ENCODE measurements at places on chromosomes 12 and 14.

DNA sequence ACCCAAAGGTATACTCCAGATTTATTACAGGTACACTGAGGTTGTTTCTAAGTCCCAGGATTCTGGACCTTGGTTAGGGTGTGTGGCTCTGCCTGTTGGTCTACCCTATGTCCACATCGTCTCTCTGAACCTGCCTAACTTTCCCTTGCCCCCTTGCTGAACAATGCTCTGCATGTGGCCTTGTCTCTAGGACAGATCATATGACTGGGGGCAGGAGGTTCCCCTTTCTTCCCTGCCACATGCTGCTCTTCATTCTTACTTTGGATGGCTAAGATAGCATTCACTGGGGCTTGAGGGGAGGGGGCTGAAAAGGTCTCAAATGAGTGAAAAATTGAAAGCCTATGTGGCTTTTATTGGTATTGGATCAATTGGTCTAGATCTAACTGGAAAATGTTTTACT lies 49.2 kb downstream of the MBIP start:
- no peak for DNase-seq

- DNase-seq, result no peak
Measured at GRCh38 chr14:104268295-104268694, 129.9 kb downstream of the KIF26A start.

GRCh38 chr12:50934371-50934851 lies 17.9 kb upstream of the HIGD1C start:
- DNase-seq, result no peak

GRCh38 chr12:34163443-34163842 lies 141.1 kb downstream of the ALG10 start:
- DNase-seq, result no peak

DNA sequence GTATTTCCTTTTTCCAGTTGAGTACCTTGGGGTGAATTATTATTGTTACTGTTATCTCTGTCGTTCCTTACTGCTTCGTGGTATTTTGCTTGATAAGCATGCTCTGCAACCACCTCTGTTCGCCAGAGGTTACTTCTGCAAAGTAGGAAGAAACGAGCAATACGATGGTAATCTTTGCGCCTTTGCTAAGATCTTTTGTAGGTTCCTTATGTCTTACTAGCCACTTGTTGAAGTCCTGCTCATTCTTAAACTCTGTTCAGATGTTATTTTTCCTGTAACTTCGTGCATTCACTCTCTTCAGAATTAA lies 729 bp upstream of the M6PR start:
- DNase-seq, result no peak

DNA sequence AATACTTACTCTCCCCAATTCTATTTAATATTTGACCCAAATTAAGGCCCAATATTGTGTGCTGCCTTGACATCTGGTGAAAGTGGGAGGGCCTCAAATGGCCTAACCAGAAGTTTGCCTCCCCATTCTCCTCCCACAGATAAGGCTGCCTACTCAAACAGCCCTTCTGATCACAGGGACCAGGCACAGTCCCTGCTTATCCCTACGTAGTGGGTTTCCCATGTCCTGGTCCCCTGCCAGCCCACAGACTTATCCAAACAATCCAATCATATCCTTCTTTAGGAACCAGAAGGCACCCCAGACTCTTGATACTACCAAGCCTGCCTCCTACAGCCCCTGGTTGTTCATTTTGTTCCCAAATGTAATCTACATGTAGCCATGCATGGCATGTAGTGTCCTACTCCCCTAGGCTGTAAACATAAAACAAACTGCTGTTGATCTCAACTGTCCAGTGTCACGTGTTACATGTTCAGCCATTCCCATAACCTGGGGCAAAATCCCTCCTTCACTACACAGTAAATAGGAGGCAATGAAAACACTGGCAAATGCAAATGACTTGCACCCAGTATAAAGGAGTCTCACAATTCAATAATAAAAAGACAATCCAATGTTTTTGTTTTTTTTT lies 49.3 kb downstream of the EEA1 start:
- no peak for DNase-seq

DNA sequence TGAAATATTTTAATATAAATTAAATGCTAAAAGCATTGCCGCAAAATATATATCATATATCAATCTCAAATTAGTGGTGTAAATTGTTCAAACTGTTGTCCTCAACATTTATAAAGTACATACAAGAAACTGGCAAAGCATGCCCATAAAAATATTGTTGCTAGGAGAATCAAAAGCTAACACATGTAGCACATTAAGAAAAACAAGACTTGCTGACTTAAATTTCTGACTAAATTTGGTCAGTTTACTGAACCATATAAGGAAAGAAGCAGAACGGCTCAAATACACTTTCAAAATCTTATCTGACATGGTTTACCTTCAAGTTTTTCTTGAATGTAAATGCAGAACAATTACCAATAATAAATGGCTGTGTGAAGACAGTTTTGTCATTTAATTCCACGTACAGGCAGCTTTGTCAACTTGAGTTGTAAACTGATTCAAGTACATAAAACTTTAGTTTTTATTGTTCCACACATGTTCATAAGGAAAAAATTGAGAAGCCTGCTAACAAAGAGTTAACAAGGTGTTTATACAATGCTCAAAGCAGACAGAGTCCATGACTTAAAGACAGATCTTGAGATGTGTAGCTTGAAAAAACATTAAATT lies 50.4 kb downstream of the PPP1R12A start:
- no peak for DNase-seq

DNA sequence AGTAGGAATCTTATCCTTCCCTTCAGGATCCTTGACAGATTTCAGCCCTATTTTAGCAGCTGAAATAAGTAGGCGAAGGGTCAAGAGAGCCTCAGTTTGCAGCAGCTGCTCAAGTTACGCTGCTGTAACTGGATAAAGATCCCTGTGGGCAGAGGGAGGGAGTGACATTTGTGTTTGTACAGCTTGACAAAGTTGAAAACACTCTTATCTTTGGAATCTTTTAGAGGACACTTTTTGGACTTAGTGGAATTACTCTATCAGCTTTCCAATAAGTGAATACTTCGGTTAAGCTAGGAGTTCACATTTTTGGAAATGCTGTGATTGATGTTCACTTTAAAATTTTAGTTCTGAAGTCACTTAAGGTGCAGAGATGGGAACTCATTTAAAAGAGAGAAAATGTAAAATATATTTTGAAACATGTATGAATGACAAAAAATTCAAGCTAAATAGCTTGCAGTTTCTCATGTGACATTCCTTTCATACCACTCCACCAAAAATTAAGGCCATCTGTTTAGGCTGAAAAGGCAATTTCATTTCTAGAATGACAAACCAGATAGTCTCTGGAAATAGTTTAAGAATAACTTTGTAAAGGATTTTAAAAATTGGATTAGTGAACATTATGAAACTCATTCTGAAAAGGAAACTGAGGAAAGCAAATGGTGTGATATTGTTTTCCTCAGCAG lies 55.2 kb downstream of the SLC38A4 start:
- DNase-seq, result peak; percentile 64

- DNase-seq, result no peak
Measured at GRCh38 chr12:49961111-49961922, at the start of gene AQP5. AQP5 (plus strand) TSS chr12:49961872; CDS start chr12:49962018, 146 bp downstream.

DNA sequence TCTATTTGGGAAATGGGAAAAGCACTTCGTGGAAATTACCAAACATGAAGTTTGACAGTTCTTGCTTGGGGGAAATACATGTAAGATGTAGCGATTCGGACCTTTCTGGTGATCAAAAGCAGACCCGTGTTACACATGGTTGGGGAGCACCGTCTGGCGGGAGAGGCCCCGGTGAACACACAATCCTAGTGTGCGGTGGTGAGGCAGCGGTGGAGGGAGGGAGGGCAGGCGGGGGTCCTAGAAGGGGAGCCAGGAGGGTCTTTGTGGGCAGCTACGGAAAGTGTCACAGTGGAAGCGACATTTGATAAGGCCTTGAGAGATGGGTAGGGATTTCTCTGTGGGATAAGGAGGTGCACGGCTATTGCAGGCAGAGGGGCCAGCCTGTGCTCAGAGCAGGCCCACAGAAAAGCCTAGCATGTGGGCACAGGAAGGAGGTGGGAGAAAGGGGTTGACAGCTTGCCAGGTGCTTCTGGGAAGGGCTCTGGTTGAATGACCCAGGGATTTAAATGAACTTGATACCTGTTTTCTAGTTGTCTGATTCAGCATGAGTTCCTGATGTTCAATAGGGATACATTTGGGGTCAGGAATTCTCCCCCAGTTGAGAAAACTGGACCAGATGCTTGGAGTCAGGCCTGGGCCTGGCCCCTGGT lies 7.2 kb downstream of the MVK start:
- DNase-seq, result no peak

- no peak for DNase-seq
Measured at GRCh38 chr12:31491241-31491794, 99.6 kb downstream of the DENND5B start.

DNA sequence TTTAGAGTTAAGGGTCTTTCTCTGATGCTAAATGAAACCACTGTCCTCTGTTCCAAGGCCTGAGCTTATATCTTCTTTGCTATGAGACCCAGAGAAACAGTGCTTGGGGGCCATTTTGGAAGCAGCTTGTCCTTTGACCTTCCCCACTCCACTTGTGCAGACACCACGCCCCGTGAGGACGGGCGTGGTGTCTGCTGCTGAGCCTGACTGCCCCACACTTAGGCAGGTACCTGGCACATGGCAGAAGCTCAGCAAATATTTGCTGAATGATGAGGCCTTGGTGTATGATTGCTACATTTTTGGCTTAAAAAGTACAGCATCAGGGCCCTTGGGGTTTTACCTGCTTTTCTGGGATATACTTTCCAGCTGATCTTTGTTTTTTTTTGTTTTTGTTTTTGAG lies 69.9 kb downstream of the RASSF3 start:
- DNase-seq, result no peak

GRCh38 chr12:47238669-47239114 lies 158.9 kb upstream of the AMIGO2 start:
- DNase-seq, result no peak

DNA sequence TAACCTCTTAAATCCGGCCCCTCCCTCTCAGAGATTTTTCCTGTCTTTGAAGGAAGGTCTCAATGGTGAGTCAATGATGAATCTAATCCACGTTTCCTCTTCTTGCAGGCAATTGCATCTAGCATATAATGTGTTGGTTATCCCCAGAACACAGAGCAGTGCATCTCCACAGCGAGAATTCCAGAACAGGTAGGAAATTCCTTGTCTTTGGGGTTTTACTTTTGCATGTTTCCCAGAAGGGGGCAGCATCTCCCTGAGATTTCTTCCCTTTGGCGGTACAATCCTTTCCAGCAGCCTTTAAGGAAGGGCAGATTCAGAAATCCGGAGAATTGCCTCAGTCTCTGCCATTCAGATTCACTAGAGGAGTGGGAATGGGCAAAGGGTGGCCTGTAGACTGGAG lies 128.0 kb downstream of the KCNA5 start:
- no peak for DNase-seq

DNA sequence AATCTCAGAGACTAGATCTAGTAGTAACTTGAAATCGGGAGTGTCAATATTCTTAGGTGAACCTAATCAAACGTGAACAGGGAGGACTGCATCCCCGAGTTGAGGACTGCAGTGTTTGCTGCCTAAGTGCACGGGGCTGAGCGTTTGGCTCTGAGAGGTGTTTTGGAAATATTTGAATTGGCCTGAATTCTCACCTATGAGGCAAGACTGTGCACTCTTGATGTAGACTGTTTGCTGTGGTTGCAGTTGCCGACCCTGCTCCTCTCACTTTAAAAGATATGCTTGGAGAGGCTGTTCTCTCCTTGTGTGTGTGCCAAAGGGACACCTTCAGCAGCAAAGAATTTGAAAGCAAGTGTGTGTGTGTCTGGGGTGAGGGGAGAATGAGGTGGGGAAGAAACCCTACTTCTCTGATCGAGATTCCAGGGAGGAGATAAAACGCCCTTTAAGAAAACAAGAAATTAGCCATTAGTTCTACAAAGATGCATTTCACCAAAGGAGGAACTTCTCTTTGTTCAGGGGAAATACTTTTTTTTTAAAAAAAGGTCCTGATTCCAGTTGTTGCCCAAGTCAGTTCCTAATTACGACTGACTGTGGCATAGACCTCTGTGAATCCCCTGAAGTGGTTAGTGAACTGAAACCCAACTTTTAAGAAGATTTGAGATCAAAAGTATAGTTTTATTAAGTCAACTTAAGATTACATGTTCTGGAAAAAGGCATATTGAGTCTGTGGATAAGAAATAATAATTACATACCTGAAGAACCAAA lies 106.6 kb downstream of the DYRK2 start:
- DNase-seq, result no peak

GRCh38 chr14:53814392-53814791 lies 142.2 kb downstream of the BMP4 start:
- no peak for DNase-seq

- DNase-seq, result no peak
Measured at GRCh38 chr14:56276108-56276507, 157.9 kb downstream of the PELI2 start.

Data from gastrocnemius medialis (tissue), 4 donors.